ENCODE measurements at places on chromosomes 1 and 21.

GRCh38 chr1:169784102-169784501, 10.6 kb downstream of the METTL18 start:
- no peak for DNase-seq

DNA sequence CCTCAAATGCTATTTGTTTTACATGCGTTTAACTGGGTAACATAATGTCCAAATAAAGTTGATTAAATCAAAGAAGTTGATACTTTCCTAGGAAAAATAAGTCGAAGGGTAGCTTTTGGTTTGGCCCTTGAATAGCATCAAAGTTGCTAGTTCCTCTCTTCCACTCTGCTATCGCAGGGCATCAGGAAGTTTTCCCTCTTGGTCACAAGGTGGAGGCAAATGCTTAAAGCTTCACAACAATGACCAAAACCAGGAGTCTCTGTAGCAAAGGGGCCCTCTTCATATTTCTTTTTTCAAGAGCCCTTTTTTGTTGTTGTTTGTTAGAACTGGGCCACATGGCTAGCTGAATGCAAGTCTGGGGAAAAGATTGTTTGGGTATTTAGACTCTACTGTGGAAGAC, 668.4 kb downstream of the KCNT2 start:
- DNase-seq, result no peak

- no peak for DNase-seq
These were observed 26.8 kb downstream of the TP73 start for GRCh38 chr1:3679098-3679555.

DNA sequence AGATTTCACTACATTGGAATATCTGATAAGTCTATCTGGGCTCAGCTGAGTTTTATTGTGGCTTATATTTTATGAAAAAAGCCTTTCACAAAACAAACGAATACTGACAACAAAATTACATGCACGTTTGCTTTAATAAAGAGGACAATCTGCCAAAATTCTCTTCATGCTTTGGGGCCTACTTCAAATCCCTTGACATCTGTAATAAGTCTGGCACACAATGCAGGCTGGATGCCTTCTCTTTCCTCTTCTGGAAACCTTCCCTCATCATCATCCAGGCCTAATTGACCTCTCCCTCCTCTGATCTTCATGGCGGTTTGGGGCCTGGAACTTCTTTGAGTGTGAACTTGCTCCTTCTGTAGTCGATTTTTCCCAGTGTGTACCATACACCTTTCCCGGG, 70.3 kb downstream of the MAP10 start:
- no peak for DNase-seq

GRCh38 chr1:160346463-160346862, 3.3 kb downstream of the NCSTN start:
- DNase-seq, result no peak

DNA sequence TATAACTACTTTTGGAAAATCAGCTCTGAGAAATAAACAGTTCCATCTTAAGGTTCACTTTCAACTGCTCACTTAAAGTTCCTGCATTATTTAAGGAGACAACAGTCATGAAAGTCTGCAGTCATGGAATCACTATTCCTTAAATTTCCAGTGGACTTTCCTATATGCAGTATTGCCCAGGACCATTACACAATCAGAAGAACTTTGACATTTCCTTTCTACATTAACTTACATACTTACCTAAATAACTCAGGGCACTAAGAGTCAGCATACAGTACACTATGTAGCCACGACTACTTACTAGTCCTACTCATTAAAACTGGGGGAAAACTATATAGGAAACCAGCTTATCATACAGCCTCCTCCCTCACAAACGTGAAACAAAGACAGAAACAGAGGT, 220.1 kb downstream of the SLC45A1 start:
- no peak for DNase-seq

- DNase-seq, result no peak
These were observed 188.8 kb downstream of the TTLL7 start for GRCh38 chr1:83810144-83810543.

DNA sequence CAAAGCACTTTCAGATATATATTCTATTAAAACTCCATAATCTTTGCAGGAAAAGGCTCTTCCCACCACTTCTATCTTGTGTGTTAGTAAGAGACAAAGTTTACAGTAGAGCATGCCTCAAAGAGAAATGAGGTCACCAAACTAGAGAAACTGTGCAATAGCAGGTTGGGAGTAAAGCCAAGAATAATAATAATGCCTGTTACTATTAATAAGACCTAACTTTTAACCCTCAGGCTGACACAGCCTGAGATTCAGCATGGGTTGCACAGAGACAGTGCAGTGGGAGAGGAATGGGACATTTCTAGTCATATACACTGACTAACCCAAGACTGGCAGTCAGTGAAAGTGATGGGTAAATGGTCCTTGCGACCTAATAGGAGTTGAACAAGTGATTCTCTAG, 320.2 kb upstream of the NFIA start:
- DNase-seq, result no peak

DNA sequence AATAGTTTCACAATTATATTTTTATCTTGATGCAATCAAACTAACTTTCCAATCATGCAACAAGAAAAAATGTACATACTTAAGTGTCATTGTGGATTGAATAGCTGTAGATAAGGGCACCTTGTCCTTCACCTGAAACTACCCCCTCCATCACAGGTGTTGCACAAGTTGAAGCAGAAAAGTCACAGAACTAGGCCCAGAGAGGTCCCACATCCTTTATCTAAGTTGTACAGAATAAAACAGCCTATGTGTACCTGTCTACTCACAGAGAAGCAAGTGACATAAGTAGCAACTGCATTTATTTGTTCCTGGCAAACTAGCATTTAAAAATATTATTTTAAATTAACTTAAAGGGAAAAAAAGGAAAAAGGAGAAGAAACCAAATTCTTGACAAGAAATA, 256.8 kb downstream of the FAF1 start:
- no peak for DNase-seq

DNA sequence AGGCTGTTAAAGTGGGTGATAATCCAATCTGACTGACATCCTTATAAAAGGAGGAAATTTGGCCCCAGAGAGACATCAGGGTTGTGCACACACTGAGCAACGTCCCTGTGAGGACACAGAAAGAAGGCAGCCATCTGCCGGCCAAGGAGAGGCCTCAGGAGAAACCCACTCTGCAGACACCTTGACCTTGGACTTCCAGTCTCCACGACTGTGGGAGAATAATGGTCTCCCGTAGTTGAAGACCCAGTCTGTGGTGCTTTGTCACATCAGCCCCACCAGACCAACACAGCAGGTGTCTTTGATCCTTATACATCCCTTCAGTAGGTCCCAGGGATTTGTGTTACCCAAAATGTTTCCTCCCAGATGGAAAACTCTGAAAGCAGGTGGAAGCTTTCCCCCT, 4.2 kb upstream of the DNAJC28 start:
- DNase-seq, result no peak

GRCh38 chr21:42262831-42263231, 43.9 kb downstream of the ABCG1 start:
- DNase-seq, result no peak

GRCh38 chr1:54572542-54572850, 24.5 kb downstream of the ACOT11 start:
- no peak for DNase-seq

GRCh38 chr1:89999208-89999607, 4.3 kb downstream of the ZNF326 start:
- no peak for DNase-seq

- DNase-seq, result no peak
These were observed 703 bp downstream of the ERI3 start for GRCh38 chr1:44354268-44354839.

- DNase-seq, result no peak
These were observed 44.7 kb upstream of the COL24A1 start for GRCh38 chr1:86201311-86201710.

DNA sequence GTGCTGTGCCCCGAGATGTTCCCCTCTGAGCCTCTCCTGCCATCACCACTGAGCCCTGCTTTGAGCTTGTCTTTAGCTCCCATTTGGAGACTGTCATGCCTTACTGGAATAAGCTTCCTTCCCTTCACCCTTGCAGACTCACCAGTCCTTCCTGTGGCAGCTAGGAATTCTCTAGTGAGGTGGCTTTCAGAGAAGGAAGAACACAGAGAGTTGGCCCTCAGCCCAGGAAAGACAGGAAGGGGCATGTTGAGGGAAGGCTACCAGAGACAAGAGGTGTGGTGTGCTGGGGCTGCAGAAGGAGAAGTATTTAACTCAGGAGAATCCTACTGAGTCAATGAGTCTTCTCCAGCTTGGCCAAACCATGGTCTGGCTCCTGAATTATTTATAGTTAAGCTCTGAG, 76.3 kb downstream of the UCK2 start:
- no peak for DNase-seq

DNA sequence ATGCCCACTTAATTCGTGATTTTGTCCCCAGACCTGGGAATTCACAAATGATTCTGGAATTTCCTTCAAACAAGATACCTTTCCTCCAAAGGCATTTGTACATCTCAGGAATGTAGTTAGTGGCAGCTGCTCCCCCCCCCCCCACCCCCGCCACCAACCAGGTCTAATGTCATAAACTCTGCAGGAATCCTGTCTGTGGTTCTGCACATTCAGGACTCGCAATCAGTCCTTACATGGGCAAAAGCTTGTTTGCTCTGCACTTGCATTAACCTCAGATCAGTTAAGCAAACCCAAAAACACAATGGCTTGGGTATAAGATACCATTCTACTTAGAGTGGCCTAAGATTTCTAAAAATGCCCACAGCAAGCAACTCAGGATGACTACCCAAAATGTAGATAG, 143.8 kb downstream of the TGFB2 start:
- no peak for DNase-seq

GRCh38 chr1:217272385-217272784, 358.5 kb downstream of the GPATCH2 start:
- DNase-seq, result no peak

DNA sequence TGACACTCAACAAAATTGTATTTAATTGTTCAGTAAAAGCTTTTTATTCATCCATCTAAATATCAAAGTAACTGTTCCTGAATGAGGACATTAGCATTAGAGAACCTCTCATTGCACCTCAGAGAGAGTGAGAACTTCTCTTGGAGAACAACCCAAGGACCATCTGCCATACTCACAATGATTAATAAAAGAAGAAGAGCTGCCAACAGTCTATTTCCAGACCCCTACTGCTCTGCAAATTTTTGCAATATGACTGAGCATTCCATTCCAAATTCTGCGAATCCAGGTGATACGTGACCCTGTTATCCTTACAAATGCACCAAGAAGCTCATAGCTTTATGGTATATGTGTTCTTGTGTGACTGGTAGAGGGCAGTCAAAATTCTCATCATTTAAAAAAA, 422.5 kb downstream of the NEGR1 start:
- DNase-seq, result no peak

- DNase-seq, result no peak
These were observed 5.1 kb downstream of the LMNA start for GRCh38 chr1:156119503-156120209.

GRCh38 chr1:86753700-86754099, 49.3 kb downstream of the SH3GLB1 start:
- DNase-seq, result no peak

GRCh38 chr21:25560891-25561290, 46.4 kb downstream of the MRPL39 start:
- no peak for DNase-seq

DNA sequence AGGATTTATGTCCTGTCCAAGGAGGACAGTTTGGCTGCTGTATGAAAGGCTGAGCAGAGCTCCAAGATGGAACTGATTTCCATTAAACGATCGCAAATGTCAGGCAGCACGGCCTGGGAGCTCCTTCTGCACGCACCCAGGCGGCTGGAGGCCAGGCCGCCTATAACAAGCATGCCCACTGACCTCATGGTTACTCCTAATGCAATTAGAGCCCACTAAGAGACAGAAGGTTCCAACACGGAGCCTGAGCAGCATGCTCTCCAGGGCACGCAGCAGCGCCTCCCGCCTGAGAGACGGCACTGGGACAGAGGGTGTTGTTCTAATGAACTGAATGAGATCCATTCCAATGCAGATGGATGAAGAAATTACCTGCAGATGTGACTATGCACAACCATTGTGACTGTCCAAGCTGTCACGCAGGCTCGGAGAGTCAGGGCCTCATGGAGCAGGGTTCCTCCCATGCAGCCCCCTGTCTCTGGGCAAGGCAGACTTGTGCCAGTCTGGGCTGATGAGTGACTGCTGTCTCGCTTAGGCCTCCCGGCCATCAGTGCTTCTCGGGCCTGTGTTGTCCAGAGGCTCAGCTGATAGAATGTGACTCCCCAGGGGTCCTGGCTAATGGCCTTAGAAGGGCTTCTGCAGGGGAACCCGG, 25.2 kb upstream of the CDCA8 start:
- DNase-seq, result no peak

DNA sequence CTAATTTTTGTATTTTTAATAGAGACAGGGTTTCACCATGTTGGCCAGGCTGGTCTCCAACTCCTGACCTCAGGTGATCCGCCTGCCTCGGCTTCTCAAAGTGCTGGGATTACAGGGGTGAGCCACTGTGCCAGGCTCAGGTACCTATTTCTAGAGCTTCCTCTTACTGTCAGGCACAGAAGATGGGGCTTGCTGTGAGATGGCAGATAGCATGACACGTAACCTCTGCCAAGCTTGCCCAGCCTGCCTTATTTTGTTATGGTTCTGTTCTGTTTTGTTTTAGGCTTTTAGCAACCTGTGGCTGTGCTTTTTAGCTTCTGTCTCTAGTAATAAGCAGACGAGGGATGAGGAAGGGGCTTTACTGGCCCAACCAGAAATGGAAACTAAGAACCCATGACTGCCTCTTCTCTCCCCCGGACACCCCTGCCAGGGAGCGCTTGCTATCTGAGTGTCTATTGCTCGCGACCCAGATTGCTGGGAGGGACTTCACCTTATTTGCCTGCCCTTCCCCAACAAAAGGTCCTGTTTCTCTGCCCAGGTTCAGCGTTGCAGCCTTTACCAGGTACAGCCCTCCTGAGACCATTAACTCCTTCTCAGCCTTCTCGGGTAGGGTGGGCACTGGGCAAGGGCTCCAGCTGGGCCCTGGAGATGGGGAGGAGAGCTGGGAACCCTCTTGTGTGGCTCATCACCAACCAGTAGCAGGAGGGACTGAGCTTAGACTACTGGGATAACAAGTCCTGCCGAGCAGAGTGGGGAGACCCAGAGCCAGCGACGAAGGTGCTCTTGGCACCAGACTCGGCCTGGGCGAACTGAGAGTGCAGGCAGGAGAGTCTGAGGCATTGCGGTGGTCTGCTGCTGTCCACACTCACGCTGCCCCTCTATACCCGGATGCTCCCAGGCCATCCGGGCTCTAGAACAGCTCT, 13.5 kb upstream of the LGR6 start:
- no peak for DNase-seq

DNA sequence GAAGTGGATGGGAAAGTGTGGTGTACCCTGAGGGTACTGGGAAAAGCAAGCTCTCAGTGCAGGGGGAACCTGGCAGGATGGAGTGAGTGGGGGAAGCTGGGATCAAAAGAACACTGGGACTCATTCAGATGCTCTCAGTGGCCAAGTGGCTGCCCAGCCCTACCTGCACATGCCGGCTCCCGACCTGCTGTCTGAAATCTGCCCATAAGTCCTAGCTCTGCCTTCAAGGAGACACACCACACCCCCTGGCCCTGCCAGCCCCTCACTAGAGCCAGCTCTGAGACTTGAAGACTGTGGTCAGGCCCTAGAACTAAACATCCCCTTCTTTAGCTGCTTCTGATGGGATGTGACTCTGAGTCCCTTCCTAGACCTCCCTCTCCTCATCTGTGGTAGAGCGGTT, 2.2 kb downstream of the TMEM54 start:
- DNase-seq, result no peak

GRCh38 chr1:44929531-44929930, 56.9 kb downstream of the EIF2B3 start:
- DNase-seq, result no peak
